Large intestine (tissue), 12 donors: ENCODE measurements at places on chromosomes 1 and 21.

GRCh38 chr1:61263905-61264824 lies 181.8 kb downstream of the NFIA start:
- no peak for DNase-seq
- no peak overlapping the region for H3K4me3 ChIP-seq
- no peaks in the 10 kb centered on the region for H3K27me3 ChIP-seq
- no peaks in the 10 kb centered on the region for H3K36me3 ChIP-seq
- no peaks in the 10 kb centered on the region for H3K4me1 ChIP-seq

- H3K36me3 ChIP-seq, result no peaks in the 10 kb centered on the region
- no peak overlapping the region for H3K27ac ChIP-seq
- no peak for DNase-seq
- no peak overlapping the region for H3K4me3 ChIP-seq
- no peaks in the 10 kb centered on the region for H3K4me1 ChIP-seq
- H3K27me3 ChIP-seq, result no peaks in the 10 kb centered on the region
These were observed 24.7 kb upstream of the DISP1 start for GRCh38 chr1:222790115-222790514.

DNA sequence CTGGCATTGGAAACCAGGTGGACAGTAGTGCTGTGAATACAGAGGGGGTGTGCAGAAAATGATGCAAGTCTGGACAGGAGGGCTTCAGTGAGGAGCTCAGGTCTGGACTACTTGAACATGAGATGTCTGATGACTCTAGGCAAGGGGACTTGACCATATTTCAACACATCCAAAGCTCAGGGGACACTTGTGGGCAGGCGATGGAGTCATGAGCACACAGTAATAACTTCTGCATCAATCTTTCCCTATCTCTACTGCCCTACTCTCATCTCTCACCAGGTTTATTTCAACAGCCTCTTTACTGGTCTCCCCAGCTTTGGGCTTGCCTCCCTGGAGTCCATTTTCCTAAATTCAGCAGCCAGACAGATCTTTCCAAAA lies 21.9 kb downstream of the FMO2 start:
- no peak overlapping the region for H3K4me3 ChIP-seq
- no peaks in the 10 kb centered on the region for H3K36me3 ChIP-seq
- H3K27ac ChIP-seq, result no peak overlapping the region
- DNase-seq, result no peak
- H3K4me1 ChIP-seq, result peaks cover 8% of the 10 kb centered on the region
- no peaks in the 10 kb centered on the region for H3K27me3 ChIP-seq

DNA sequence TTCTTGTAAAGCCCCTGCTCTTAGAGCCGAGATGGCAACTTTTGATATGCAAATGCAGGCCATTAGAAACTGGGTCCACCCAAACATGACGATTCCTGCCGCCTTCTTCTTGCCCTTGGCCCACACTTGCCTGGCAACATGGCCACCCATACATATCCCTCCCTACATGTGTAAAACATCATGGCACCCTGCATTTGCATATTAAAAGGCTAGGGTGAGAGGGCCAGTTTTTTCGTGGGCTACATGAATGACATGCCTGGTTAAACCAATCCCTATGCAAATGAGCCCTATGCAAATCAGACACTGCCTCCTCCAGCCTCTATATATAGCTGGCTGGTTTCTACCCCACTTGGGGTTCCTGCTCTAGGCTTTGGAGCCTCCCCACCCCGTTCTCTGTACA lies 18.8 kb downstream of the PLA2G2A start:
- H3K4me1 ChIP-seq, result no peaks in the 10 kb centered on the region
- H3K4me3 ChIP-seq, result no peak overlapping the region
- DNase-seq, result no peak
- no peaks in the 10 kb centered on the region for H3K27me3 ChIP-seq

GRCh38 chr1:59845091-59845490 lies 30.3 kb downstream of the HOOK1 start:
- H3K27ac ChIP-seq, result no peak overlapping the region
- peaks cover 9% of the 10 kb centered on the region for H3K36me3 ChIP-seq
- DNase-seq, result no peak

DNA sequence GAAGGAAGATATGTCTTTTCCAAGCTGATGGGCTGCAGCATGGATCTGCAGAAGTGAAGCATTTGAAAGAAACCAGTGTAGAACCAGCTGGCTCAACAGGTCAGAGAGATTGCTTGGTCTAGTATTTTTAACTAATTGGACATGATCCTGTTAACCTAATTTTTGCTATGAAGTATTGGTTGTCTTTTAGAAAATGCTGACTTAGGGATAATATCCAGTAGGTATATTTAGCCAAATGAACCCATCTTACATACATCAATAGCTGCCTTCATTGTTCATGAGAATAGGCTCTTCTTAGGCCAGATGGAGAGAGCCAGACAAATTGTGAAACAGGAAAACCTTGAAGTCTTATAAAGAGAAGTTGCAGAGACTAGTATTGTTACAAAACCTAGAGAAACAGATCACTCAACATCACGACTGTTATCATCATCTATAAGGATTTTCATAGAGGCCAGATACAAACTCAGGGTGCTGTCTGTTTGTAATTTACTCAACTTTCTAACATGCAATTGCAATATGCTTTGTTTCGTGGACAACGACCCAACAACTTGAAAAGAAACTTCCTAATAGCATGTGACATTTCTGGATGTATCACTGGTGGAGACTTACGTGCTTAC lies 148.2 kb downstream of the DISC1 start:
- no peak for DNase-seq
- H3K4me1 ChIP-seq, result no peaks in the 10 kb centered on the region
- peaks cover 3% of the 10 kb centered on the region for H3K36me3 ChIP-seq

- no peak overlapping the region for H3K4me3 ChIP-seq
- peak; percentile 22 for DNase-seq
- no peak overlapping the region for H3K27ac ChIP-seq
- no peaks in the 10 kb centered on the region for H3K36me3 ChIP-seq
- H3K27me3 ChIP-seq, result no peaks in the 10 kb centered on the region
- H3K4me1 ChIP-seq, result no peaks in the 10 kb centered on the region
These were observed 1.4 kb downstream of the DEPDC1 start for GRCh38 chr1:68495532-68495931.

GRCh38 chr1:204733869-204734596 lies 48.5 kb upstream of the LRRN2 start:
- H3K36me3 ChIP-seq, result no peaks in the 10 kb centered on the region
- H3K27ac ChIP-seq, result no peak overlapping the region
- H3K4me1 ChIP-seq, result no peaks in the 10 kb centered on the region

DNA sequence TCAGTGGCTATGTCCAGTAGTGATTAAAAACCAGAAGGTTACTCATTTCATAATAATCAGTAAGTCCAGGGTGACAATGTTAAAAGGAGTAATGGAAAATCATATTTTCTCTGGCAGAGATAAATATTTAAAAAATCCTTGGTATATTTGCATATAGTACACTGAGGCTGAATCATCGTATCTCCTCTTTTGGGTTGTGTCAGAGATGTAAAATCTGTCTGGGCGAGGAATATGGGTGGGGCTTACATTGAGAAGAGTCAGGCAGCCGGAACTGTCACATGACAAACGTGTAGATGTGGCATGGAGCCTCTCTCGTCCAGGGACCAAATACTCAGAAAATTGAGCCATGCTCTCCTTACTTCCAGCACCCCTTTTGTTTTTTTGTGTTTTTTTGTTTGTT lies 120.9 kb downstream of the FMN2 start:
- H3K27me3 ChIP-seq, result no peaks in the 10 kb centered on the region
- no peaks in the 10 kb centered on the region for H3K36me3 ChIP-seq
- H3K4me1 ChIP-seq, result no peaks in the 10 kb centered on the region
- H3K27ac ChIP-seq, result no peak overlapping the region
- H3K4me3 ChIP-seq, result no peak overlapping the region
- DNase-seq, result no peak

GRCh38 chr1:95006681-95007080 lies 66.1 kb downstream of the ALG14 start:
- no peaks in the 10 kb centered on the region for H3K27me3 ChIP-seq
- no peak overlapping the region for H3K4me3 ChIP-seq
- no peaks in the 10 kb centered on the region for H3K4me1 ChIP-seq
- H3K36me3 ChIP-seq, result no peaks in the 10 kb centered on the region

DNA sequence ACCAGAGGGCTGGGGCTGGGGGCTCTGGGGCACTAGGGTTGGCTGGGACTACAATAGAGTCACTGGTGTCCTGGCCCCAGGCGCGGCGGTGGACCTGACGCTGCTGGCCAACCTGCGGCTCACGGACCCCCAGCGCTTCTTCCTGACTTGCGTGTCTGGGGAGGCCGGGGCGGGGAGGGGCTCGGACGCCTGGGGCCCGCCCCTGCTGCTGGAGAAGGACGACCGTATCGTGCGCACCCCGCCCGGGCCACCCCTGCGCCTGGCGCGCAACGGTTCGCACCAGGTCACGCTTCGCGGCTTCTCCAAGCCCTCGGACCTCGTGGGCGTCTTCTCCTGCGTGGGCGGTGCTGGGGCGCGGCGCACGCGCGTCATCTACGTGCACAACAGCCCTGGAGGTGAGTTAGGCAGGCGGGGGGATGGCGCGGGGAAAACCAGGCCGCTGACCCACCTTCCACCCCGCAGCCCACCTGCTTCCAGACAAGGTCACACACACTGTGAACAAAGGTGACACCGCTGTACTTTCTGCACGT lies 4.1 kb downstream of the TIE1 start:
- H3K27me3 ChIP-seq, result no peaks in the 10 kb centered on the region
- no peak overlapping the region for H3K4me3 ChIP-seq
- no peak for DNase-seq
- no peak overlapping the region for H3K27ac ChIP-seq

DNA sequence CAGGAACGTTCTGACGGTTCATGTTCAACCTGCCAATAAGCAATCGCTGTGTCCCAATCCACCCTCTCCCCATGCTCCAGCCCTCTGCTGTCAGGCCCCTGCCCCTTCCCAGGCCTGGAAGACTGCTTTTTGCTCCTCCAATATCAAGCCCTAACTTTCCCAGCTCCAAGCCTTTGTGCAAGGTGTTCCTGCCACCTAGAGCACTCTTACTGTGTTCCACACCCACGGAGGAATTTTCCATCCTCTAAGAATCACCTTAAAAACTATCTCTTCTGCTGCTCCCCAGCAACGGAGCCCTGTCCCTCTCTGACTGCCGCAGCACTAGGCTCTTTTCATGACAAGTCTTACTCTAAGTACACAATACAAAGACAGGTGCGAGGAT lies 657.9 kb downstream of the AJAP1 start:
- H3K4me3 ChIP-seq, result no peak overlapping the region
- no peak for DNase-seq
- no peaks in the 10 kb centered on the region for H3K27me3 ChIP-seq

GRCh38 chr1:99133756-99134500 lies 129.3 kb upstream of the PLPPR5 start:
- no peak for DNase-seq
- no peak overlapping the region for H3K27ac ChIP-seq
- H3K4me3 ChIP-seq, result no peak overlapping the region
- H3K27me3 ChIP-seq, result no peaks in the 10 kb centered on the region

GRCh38 chr1:199109160-199109559 lies 470.3 kb downstream of the PTPRC start:
- H3K4me3 ChIP-seq, result no peak overlapping the region
- no peaks in the 10 kb centered on the region for H3K4me1 ChIP-seq
- no peak overlapping the region for H3K27ac ChIP-seq
- no peak for DNase-seq

DNA sequence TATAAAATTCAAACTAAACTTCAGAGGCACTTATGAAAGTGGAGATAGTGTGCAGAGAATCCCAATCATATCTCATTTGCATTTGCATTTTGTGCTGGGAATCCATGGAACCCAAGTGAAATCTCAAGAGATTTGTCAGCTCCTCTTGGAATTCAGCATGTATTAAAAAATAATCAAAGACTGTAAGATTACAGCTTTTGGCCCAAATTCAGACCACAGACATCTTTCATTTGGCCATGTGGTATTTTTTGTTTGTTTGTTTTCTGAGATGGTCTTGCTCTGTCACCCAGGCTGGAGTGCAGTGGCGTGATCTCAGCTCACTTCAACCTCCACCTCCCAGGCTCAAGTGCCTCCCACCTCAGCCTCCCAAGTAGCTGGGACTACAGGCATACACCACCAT lies 3.8 kb upstream of the CACYBP start:
- no peak overlapping the region for H3K27ac ChIP-seq
- no peaks in the 10 kb centered on the region for H3K27me3 ChIP-seq
- DNase-seq, result no peak
- peaks cover 9% of the 10 kb centered on the region for H3K36me3 ChIP-seq
- H3K4me3 ChIP-seq, result no peak overlapping the region

DNA sequence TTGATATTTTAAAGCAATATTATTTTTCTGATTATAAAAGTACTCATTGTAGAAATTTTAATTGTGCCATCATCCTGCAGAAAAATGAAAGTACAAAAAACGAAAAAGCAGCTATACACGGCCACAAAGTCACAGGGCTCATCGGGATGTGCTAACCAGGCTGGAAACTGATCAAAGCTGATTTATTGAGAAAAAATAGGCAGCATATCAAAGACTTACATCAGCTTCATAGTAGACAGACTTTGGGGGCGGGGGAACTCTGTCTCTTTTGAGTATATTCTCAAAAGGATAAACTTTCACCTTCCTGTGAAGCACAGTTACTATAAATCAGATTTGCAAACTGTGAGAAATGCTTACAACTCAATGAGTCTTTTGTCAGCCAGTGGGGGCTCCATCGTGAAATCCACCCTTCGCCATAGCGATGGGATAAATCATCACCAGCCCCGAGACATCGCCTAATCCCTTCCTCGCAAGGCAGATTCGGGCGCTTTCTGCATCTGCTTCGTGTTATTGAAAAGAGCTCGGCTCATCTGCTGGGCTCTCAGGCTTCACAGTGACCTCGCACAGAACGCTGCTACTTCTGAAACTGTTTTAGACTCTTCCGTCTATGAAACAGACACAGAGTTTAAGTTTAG lies 69.2 kb upstream of the ERG start:
- no peak overlapping the region for H3K4me3 ChIP-seq
- H3K27ac ChIP-seq, result no peak overlapping the region
- DNase-seq, result no peak
- H3K4me1 ChIP-seq, result no peaks in the 10 kb centered on the region
- H3K27me3 ChIP-seq, result peaks cover 16% of the 10 kb centered on the region

DNA sequence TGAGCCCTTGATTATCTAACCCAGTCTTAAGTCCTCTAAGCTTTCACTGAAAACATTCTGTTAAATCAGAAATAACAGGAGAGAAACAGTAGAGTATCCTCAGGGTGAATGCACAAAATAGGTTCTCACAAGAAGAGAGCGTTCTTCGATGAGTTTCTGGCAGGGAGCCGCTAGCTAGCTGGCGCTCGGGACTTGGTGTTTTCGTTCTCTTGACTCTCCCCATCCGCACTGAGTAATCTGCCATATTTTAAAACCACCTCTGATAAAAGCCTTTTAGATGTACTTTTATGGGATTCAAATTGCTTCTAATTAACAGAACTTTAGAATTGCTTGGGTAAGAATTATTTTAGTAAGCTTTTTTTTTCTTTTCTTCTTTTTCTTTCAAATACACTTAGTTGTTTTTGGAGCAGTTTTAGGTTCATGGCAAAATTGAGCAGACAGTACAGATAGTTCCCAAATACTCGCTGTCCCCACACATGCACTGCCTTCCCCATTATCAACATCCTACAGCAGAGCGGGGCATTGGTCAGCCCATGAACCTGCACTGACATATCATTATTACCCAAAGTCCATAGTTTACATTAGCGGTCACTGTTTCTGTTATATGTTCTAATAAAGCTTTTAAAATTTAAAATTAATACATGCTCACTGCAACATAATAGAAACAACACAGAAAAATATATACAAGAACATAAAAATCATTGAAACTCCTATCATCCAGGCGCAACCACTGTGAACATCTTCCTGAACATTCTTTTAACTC lies 35.4 kb downstream of the PRDM2 start:
- no peak overlapping the region for H3K27ac ChIP-seq
- DNase-seq, result no peak
- no peak overlapping the region for H3K4me3 ChIP-seq
- no peaks in the 10 kb centered on the region for H3K27me3 ChIP-seq

GRCh38 chr1:198132060-198132781 lies 24.6 kb upstream of the NEK7 start:
- no peaks in the 10 kb centered on the region for H3K27me3 ChIP-seq
- no peaks in the 10 kb centered on the region for H3K36me3 ChIP-seq
- no peak for DNase-seq
- no peak overlapping the region for H3K4me3 ChIP-seq
